Right ventricle myocardium inferior (tissue), 1 donor: ENCODE measurements at places on chromosomes 12 and 14.

- DNase-seq: no peak
These were observed 32.0 kb downstream of the NRXN3 start for GRCh38 chr14:78202163-78202562.

DNA sequence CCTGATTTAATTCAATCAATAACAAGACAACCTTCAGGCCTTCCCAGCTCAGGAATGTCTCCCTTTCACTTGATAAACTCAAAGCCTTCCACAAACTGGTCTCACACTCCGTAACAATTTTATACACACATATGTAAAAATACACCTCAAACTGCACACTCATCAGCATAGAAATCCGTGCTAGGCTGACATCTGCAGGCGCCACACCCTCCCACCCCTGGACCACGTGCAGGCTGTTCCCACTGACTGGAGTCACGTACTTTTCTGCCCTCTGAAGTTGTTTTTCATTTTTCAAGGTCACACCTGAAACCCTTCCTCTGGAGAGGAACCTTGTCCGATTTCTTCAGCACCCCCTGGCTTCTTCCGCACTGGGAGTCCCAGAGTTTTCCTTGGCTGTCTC, 27.6 kb downstream of the FBXO21 start:
- no peak for DNase-seq

DNA sequence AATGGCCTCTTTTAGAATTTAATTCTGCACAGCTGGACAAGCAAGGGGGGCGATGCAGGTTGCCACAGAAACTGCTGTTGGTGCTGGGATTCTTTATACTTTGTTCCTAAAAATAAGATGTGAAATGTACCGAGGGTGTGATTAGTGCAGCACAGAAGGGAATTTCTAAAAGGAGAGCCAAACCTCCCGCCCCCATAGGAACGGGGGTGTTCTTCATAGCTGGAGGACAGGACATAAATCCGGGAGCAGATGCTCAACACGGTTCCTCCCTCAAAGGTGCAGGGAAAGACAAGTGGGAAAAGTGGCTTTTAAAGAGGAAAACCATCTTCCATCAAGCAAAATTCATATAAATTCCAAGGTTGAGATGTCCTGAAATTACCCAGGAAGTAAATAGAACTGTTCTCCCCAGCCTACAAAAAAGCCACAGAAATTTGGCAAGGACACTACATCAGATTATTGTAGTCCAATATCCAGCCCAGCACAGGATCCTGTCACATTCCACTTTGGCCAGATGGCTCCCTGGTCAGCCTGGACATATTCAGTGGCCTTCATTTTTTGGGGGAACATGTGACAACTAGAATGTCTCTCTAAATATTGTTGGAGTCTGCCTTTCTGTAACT, 51.4 kb upstream of the TMX1 start:
- no peak for DNase-seq

- DNase-seq: no peak
These were observed 41.3 kb upstream of the MSRB3 start for GRCh38 chr12:65237153-65237552.

GRCh38 chr14:24986206-24986893, 63.6 kb downstream of the STXBP6 start:
- no peak for DNase-seq

GRCh38 chr14:106802413-106803364, 1276.3 kb downstream of the TMEM121 start:
- no peak for DNase-seq

GRCh38 chr12:122793685-122794106, 19.3 kb downstream of the CCDC62 start:
- DNase-seq: no peak

- DNase-seq: no peak
These were observed 202.3 kb upstream of the CDKN3 start for GRCh38 chr14:54194501-54194900.

GRCh38 chr12:108302403-108303311, 36.5 kb downstream of the CMKLR1 start:
- DNase-seq: peak; percentile 91

GRCh38 chr12:99386907-99387306, 260.6 kb upstream of the GARIN6 start:
- DNase-seq: no peak

- no peak for DNase-seq
These were observed 965 bp upstream of the NOS1 start for GRCh38 chr12:117362391-117362790.

DNA sequence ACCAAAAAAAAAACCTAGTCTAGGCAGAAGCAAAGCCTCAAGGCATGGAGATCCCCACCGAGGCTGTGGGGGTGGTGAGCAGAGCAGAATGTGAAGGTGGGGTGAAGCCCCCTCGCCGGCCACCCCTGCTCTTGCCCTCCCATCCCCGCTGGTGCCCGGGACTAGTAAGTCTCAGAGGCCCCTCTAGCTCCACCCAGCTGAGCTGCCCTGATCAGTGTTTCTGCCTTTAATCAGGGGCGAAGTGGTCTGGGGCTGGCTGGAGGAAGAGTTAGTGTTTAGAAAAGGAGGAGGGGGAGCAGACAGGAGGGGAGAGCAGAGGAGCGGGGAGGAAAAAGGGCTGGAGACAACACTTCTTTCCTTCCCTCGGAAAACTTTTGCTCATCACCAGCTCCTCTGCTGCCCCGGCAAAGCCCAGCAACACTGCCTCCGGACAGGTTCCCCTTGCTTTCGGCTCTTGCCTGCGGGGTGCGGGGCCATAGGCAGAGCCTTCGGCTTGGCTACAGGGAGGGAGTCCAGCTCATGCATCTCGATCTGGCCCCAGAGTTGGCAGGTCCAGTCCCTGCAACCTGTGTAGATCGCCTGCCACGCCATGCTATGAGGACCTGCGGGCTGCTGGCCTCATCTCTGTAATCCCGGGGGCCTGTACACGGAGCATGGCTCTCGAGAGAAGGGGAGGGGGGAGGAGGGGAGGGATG, 3.4 kb upstream of the DLK1 start:
- no peak for DNase-seq

GRCh38 chr12:32893458-32893857, 3.1 kb downstream of the PKP2 start:
- DNase-seq: no peak

DNA sequence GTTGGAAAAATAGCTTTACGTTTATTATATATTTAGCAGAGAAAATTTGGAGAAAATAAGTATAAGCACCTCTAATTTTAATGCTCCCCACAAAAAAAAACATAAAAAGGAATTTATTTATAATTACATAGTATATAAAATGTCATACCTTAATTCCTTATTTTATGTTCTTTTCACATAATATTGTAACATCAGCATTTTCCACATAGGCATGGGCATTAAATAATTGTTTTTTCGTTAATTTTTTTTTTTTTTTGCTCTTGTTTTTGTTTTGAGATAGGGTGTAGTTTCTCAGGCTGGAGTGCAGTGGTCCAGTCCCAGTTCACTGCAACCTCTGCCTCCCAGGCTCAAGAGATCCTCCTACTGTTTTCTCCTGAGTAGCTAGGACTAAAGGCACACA, 329.8 kb upstream of the FOXG1 start:
- DNase-seq: no peak

DNA sequence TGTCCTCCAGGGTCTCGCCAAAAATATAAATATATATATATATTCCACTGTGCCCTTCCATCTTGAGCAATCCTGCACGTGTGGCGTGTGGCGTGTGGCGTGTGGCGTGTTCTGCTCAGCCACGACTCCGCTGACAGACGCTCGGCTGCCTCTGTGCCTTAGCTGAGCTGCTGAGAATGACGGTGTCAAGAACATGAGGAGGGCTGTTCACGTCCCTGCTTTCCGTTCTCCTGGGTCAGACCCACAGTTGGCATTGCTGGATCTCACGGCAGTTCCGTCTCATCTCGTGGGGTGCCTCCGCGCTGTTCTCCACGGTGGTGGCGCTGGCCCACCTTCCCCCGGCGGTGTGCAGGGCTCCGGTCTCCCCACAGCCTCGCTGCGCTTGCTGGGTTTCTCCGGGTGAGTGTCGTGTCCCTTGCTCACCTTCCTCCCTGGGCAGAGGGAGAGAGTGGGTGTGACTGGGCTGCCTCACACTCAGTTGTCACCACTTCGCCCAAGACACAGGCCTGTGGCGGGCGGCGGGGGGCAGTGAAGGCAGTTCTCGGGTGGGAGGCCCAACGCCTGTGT, 9.4 kb downstream of the GPR132 start:
- DNase-seq: no peak

DNA sequence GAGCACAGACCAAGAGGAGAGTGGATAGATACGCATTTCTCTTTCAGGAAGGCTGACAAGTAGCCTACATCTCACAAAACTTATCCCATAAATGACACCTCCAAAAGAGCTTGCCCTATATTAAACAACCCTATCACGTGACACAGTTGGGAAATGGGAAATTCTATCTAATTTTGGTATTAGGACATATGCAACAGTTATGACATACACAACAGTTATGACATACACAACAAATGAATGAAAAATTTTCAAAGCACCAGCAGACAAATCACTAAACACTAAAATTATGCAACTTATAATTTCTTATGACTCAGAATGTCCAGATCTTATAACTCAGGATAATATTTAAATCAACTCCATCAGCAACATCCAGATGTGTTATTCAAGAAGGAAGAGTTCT, 54.1 kb downstream of the DUSP16 start:
- DNase-seq: no peak

DNA sequence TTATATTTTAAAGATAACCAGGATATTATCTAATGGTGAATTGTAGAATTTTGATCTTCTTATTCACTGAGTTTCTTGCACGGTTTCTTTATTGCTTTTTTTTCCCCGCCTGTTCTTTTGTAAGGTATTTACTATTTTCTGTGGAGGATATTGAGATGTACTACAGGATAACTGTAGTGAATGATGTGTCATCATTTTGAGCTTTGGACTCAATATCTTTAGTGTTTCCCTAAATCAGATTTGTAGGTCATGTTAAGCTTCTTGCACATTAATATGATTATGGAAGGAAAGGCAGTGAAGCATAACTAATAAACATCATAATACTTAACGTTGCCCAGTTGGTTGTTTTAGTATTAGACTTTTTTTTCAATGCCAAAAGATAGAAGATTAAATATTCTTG, 81.4 kb downstream of the FBXO33 start:
- DNase-seq: no peak

DNA sequence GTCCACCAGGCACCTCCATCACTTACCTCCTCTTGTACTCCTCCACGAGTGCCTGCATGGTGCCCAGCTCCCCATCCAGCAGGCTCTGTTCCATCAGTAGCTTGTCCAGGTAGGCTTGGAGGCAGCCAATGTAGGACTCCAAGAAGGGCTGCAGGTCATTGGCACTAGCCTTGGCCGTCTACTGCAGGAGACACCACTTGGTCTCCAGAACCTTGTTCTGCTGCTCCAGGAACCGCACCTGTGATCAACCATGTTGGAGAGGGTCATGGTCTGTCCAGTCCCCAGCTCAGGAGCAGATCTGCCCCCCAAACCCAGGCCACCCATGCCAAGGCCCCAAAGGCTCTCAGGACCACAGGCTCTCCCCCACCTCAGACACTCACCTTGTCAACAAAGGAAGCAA, 23.9 kb downstream of the KRT76 start:
- DNase-seq: no peak

DNA sequence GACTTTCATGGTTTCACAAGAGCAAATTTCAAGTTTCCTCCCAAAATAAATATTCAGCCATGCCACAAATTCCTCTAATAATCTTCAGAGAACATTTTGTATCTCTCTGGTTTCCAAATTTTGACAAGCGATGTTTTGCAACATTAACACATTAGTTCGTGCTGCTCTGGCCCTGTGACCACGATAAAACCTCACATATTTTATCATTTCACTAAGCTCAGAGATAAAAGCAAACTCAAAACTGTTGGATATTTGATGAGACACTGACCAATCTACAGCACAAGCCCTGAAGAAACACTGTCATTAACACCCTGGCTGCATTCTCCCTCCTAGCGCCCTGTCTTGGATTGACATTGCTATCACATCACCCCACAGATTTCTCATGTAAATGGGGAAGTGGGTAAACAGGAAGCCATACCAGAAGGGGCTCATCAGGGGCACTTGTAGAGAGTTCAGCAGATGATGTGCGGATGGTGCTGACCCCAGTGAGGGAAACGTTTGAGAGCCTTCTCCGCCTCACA, 264.3 kb downstream of the PRKD1 start:
- DNase-seq: no peak

DNA sequence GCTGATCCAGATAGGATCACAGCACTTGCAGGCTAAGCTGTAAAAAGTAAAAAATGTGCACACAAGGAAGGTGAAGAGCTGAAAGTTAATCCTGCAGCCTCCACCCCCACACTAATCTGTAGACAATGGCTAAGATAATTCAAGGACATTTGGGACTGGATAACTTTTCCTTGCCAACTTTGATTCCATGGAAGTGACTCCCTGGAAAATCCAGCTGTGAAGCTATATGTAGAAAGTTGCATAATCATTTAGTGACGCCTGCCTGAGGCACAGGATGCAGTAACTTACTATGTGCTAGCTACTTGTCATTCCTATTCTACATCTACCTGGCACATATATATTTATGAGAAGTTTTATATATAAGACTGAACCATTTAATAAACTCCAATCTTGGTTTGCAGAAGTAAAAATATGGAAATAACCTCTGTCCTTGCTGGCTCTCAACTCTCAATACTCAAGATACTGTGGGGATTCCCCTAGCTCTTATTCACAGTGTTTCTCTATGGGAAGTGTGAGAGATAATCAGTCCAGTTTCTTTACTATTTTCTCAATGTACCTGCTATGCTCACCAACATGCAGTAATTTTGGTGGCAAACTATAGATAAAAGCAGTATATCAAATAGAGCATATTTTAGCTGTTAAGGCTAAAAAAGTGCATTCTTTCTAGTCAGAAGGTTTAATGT, 14.8 kb downstream of the LDHB start:
- DNase-seq: no peak

DNA sequence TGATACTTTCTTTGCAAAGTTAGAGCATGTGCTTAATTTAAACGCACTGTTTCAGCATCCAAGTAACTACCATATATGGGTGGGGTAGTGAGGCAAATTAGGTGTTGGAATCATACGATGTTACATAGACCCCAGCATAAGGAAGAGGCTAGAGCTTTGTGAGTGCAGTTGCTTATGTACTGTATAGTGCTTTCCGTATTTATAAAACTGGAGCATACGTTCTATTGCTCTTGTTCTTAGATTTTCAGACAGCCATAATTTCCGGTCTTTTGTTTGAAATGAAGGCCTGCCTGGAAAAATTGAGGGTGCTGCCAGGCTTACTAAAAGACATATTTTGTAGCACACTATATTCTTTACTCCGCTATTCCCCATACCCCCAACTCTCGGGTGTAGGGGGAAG, 335.7 kb downstream of the FOXG1 start:
- no peak for DNase-seq
